Osteoblast (primary cell): ENCODE measurements at places on chromosomes 6 and 20. TPM values are rescaled to one million over a fixed set of nuclear protein-coding genes. Genes with fewer than 3 reads are reported as not detected.

Gene SLC17A3
- total RNA-seq: not detected in 2 replicates

DNA sequence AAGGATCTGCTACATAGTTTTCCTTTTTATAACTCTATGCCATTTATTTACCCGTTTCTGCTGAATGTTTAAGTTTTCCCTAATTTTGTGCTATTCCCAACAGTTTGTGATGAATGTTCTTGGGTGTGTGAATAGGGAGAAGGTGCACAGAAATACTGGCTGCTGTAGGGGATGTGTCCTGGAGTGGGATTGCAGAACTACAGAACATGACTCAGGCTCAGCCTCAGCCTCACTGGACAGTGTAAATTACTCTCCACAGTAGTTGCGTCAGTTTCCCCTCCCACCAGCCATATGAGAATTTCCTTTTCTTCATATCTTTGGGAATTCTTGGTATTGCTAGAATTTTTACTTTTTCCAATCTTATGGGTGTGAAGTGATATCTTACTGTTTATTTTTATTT lies 57.0 kb downstream of the SLX4IP start:
- no peak overlapping the region for H3K27ac ChIP-seq
- DNase-seq: no peak
- no peaks in the 10 kb centered on the region for H3K27me3 ChIP-seq
- no peak overlapping the region for H3K4me3 ChIP-seq
- no peaks in the 10 kb centered on the region for H3K36me3 ChIP-seq
- H3K4me1 ChIP-seq: peaks cover 8% of the 10 kb centered on the region

- H3K4me1 ChIP-seq: peaks cover 32% of the 10 kb centered on the region
- H3K27me3 ChIP-seq: no peaks in the 10 kb centered on the region
- H3K27ac ChIP-seq: peak overlapping the region; percentile 89
- H3K4me3 ChIP-seq: no peak overlapping the region
- peaks cover 4% of the 10 kb centered on the region for H3K36me3 ChIP-seq
Measured at GRCh38 chr6:151060096-151060765, 179.5 kb upstream of the AKAP12 start.

DNA sequence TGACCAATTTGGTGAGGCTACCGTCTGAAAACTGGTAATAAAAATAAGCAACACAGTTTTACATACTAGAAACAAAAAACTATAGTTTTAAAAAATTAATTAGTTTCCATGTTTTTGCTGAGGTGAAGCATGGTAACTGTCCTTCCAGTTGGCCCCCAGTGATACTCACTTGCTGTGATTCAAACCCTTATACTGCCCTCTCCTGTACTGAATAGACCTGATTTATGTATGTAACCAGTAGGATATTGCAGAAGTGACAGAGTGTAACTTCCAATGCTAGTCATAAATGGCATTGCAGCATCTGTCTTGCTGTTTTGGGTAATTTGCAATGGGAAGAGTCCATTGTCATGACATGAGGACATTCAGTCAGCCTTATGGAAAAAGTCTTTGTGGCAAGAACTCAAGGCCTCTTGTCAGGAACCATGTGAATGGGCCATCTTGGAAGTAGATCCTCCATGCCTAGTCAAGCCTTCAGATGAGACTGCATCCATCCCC lies 8.9 kb upstream of the CHD6 start:
- no peak overlapping the region for H3K27ac ChIP-seq
- DNase-seq: no peak
- H3K36me3 ChIP-seq: no peaks in the 10 kb centered on the region
- no peaks in the 10 kb centered on the region for H3K27me3 ChIP-seq

- no peaks in the 10 kb centered on the region for H3K36me3 ChIP-seq
- peaks cover 16% of the 10 kb centered on the region for H3K27me3 ChIP-seq
- H3K27ac ChIP-seq: no peak overlapping the region
- no peak for DNase-seq
Measured at GRCh38 chr6:34070315-34071135, 75.4 kb downstream of the GRM4 start.

Gene TCF21
- not detected in 2 replicates for total RNA-seq

GRCh38 chr20:41344938-41345728 lies 4.5 kb downstream of the LPIN3 start:
- H3K4me3 ChIP-seq: no peak overlapping the region
- no peak overlapping the region for H3K27ac ChIP-seq
- DNase-seq: peak; percentile 76
- H3K4me1 ChIP-seq: peaks cover 3% of the 10 kb centered on the region
- H3K27me3 ChIP-seq: no peaks in the 10 kb centered on the region

GRCh38 chr20:39225978-39226377 lies 263.8 kb downstream of the DHX35 start:
- no peaks in the 10 kb centered on the region for H3K27me3 ChIP-seq
- no peak overlapping the region for H3K27ac ChIP-seq
- H3K4me1 ChIP-seq: no peaks in the 10 kb centered on the region
- no peak overlapping the region for H3K4me3 ChIP-seq
- no peaks in the 10 kb centered on the region for H3K36me3 ChIP-seq

Gene ROS1
- total RNA-seq: 0.59 and 1.4 TPM in 2 replicates

- no peaks in the 10 kb centered on the region for H3K27me3 ChIP-seq
- no peak overlapping the region for H3K27ac ChIP-seq
- no peak overlapping the region for H3K4me3 ChIP-seq
- H3K36me3 ChIP-seq: no peaks in the 10 kb centered on the region
Measured at GRCh38 chr6:109073344-109074132, 21.1 kb downstream of the SESN1 start.
